ENCODE measurements at places on chromosomes 4 and X.

DNA sequence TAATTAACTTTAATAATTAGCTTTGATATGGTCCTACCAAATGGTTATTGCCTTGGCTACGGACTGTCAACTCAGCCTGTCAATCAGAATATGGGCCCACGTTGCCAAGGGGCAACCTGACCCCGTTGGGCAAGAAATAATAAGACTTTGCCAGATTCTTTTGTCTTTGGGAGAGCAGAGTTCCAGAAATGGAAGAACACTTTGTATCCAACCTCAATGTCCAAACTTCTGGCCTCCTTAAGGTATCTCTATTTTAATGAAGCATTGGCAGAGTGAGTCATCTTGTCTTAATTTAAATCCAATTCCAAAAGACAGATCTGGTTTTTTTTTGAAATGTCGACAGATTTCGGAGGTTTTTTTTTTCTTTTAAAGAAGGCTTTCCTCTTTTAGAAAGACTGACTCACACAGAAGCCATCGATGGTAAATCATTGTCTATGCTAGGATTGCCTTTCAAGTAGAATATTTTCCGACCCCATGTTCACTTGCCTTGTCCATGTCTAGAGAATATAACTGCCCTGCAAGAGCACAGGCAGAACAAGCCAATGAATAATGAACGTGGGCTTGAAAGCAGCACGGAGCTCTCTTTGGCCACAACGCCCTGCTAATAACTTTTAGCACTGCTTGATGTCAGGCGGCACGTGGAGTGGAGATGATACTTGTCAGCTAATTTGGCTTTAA is 190.3 kb upstream of the GATB start:
- DNase-seq = no peak

- no peak for DNase-seq
Measured at GRCh38 chrX:47129899-47130358, 14.6 kb downstream of the NDUFB11 start.

- DNase-seq = no peak
Measured at GRCh38 chrX:87468941-87469340, 48.7 kb upstream of the KLHL4 start.

DNA sequence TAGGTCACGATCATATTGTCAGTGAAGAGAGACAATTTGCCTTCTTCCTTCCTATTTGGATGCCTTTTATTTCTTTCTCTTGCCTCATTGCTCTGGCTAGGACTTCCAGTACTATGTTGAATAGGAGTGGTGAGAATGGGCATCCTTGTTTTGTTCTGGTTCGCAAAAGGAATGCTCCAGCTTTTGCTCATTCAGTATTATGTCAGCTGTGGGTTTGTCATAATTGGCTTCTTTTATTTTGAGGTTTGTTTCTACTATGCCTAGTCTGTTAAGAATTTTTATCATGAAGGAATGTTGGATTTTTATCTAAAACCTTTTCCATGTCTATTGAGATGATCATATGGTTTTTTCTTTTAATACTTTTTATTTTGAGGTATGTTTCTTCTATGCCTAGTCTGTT is 152.3 kb upstream of the MAD2L1 start:
- DNase-seq = no peak

- DNase-seq = no peak
Measured at GRCh38 chr4:25888781-25889180, 25.2 kb upstream of the SMIM20 start.

DNA sequence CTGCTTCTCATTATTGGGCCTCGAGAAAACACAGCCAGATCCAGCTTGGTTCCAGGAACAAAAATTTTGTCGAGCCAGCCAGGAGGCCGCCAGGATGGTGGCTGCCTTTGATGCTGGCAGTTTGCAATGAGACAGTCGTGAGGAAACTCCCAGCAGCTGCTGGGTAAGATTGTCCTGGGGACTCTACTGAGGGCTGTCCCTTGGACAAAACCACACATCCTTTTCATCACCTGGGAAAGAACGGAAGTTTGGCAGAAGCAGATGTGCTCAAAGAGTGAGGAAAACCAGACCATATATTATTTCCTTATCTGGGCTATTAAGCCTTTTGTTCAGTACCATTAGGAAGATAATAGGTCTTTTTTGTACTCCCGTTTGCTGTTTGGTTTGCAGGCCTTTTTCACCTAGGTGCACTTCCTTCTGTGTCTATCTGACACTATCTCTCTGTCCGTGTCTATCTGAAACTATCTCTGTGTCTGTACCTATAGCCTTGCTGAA is 13.4 kb upstream of the PAPSS1 start:
- DNase-seq = no peak

GRCh38 chr4:75678965-75679364 is 5.8 kb upstream of the G3BP2 start:
- DNase-seq = no peak

DNA sequence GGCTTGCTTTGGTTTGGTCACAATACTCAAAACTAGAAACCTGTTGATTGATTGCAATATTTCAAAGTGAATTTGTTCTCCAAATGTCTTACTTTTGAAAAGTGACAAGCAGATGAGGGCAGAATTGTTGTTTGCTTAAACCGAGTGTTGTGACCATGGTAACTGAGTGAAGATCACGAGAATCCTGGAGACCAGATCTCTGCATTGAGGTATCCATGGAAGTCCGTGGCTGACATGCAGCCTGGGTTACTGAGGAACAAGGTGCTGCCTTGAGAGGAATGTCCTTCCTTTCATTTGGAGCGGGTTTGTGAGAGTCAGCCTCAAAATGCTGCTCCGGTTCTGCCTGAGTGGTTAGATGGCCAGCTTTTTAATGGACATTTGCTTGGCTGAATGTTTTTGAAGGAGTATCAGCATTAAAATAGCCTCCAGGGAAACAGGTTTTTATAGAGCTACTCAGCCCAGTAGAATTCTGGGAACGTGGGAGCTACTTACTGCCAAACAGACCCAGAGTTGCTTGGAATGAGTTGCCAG is 31.3 kb downstream of the NYX start:
- no peak for DNase-seq

GRCh38 chr4:184649971-184650855 is 675 bp downstream of the PRIMPOL start:
- DNase-seq = no peak

GRCh38 chrX:153924149-153924861 is 1.8 kb downstream of the ARHGAP4 start:
- peak; percentile 70 for DNase-seq
